ENCODE measurements at places on chromosomes 16 and 17.

DNA sequence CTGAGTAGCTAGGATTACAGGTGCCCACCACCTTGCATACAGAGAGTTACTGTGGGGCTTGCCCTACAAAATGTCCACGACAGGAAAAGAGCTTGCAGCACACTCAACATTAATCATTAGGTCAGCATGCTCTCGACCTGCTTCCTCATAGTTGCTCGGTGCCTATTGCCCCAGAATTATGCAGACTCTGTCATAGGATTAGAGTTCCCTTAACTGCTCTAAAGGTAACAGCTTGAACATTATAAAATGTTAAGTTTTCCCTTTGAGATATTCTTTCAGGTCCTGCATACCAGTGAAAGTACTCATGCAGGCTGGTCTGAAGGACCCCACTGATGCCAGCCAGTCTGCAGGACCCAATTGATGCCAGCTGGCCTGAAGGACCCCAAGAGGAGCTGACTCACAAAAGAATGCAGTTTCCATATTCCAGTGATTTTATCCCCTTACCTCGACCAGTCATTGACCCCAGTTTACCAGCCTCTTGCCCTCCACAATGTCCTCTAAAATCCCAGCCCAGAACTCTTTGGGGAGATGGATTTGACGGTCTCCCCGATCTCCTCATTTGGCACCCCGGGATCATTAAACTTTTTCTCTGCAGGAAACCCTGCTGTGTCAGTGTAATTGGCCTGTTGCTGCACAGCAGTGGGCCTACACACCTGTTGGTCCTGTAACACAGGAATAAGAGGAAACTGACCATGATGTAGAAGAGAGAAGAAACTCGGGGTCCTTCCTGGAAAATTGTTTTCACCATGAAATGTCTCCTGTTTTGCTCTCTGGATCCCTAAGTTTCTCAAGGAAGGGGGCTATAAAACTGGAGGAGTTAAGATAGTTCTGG lies 10.6 kb downstream of the ICAM2 start:
- no peak for DNase-seq

GRCh38 chr16:77759201-77759600 lies 29.2 kb upstream of the VAT1L start:
- no peak for DNase-seq

DNA sequence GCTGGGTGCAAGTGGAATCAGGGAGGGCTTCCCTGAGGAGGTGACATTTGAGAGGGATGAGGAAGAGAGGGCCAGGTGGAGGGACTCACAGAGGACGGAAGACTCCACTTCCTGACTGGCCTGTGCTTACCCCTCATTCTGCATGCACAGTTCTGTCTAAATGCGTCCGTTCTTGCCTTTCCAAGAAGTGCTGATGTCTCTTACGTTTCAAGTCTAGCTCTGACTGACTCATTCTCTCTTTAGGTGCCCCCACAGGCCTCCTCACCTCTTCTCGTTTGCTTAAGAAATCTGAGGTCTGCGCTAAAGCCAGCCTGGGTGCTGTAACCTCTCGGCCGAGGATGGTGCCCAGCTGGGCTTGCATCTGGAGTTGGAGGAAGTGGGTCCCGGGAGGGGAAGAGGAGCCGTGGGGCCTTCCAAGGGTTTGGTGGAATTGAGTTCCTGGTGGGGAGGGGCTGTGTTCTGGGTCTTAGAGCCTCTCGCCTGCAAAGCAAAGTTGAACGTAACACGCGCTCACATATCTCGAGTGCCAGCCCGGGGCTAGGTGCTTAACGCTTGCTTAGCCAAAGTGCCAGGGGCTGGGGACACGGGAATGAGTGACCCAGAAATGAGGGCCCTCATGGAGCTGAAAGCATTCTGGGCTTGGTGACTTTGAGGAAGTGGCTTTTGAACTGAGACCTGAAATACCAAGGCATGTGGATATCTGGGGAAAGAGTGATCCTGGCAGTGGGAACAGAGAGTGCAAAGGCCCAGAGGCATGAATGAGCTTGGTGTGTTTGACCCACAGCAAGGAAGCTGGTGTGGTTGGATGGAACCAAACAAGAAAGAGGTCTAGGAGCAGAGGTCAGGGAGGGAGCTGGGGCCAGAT lies 4.8 kb downstream of the IL4R start:
- DNase-seq = no peak

GRCh38 chr17:78558181-78558850 lies 18.9 kb downstream of the DNAH17 start:
- peak; percentile 71 for DNase-seq

DNA sequence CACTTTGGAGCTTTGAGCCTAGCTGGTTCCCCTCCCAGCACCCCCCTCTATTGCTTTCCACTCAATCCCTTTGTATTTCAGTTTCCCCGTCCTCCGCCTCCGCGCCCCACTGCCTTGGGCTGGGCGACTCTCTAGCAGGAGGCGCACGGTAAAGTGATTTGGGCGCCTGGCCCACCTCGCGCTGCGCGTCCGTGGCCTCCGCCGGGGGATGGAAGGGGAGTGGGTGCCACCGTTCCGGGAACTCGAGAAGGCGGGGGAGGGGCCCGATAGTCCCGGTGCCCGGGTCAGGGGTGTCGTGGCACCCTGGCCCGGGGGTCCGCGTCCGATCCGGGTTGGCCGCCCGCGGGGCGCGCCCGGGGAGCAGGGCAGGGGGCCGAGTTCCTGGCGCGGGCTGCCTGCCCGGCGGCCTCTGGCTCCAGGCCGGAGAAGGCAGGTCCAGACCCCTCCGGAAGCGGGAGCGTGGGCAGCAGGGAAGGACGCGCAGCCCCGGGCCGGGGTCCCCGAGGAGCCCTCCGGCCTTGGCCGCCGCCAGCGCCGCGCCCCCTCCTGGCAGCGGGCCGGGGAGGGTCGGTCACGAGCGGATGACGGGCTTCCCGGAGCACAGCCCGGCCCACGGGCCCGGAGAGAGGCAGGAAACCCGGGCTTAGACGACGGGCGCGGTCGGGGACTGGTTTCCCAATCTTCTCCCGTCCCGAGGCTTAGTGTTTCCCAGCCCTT lies 15.8 kb downstream of the MEOX1 start:
- DNase-seq = no peak

DNA sequence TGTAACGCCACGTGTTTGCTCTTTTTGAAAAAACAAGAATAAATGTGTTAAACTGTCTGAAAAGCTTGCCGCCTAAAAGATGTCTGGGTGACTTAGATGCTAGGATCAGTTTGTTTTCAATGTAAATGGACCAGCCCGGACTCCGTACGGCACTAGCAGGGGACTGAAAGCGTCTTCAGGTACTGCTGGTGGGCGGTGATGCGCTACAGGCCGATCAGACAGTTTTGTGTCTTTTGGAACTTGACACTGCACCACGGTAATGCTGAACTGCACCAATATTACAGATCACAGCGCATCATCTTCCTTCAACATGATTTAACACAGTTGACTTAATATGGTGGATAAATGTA lies 727 bp upstream of the MBTPS1 start:
- DNase-seq = peak; percentile 28

DNA sequence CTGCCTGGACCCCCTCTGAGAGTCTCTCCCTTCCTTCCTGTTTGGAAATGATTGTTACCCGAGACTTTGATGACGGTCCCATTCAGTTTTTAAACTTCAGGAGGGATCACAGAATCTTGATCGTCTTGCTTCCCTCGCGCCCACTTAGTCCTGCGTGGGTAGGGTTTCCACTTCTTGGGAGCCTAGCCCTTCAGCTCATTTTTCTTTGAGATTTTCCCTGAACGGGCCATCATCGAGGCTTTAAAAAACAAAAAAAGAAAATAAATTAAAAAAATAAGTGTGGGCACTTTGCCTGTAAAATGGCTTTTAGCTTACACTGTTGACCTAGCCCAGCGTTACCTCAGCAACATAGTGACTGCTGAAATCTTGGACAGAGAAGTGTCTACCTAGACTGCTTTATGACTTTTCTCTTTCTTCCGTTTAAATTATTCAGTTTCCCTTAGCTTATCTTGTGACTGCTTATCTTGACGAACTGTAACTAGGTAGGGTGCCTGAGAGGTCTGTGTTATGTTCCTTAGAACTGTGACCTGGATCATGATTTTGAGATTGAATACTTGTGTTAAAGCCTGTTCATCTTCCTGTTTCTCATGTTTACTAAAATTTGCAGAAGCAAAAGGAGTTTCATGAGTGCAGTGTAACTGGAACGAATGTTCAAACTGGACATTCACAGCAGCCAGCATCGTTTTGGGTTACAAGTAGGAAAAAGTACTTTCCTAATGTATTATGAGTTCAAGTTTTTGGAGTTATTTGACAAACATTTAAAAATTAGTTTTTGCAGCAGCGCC lies 874 bp downstream of the WWP2 start:
- DNase-seq = peak; percentile 23

DNA sequence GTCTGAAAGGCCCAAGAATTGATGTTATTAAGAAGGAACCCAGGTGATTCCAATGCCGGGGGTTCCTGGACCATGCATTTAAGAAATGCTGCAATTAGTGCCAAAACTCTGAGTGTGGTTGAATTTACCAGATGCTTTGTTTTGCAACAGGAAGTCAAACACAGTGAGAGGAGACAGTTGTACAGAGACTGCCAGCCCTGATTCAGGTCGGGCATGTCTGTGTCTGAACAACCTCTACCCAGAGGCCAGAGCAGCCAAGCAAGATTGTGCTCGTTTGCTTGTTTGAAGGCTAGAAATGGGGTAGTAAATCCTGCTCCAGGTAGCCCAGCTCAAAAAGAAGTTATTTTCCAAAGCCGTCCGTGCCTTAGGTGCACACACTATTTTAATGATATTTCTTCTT lies 412.4 kb upstream of the ERCC4 start:
- DNase-seq = no peak

- no peak for DNase-seq
These were observed 12.0 kb downstream of the SRCAP start for GRCh38 chr16:30710971-30711370.

GRCh38 chr17:8503368-8503767 lies 67.7 kb downstream of the NDEL1 start:
- no peak for DNase-seq

- DNase-seq = peak; percentile 1
These were observed 1241.8 kb upstream of the GOT2 start for GRCh38 chr16:59975953-59976352.

GRCh38 chr17:76182016-76182764 lies 41.1 kb upstream of the FOXJ1 start:
- peak; percentile 96 for DNase-seq

- no peak for DNase-seq
These were observed 7.6 kb downstream of the GPR142 start for GRCh38 chr17:74374858-74375257.

DNA sequence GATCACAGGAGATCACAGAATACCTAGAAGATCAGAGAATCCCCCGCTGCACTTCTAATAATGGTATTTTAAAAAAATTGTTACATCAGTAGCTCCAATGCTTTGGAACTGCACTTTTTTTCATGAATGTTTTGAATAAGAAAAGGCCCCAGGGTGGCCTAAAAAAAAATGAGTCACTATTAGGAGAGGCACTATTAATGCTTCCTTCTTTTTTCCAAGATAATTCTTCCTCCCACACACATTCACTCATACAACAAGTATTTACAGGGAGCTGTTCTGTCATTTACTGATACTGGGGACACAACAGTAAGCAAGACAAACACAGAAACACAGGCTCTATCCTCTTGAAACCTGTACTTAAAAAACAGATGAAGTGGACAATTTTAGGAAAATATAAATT lies 675 bp upstream of the PDZD9 start:
- DNase-seq = no peak

DNA sequence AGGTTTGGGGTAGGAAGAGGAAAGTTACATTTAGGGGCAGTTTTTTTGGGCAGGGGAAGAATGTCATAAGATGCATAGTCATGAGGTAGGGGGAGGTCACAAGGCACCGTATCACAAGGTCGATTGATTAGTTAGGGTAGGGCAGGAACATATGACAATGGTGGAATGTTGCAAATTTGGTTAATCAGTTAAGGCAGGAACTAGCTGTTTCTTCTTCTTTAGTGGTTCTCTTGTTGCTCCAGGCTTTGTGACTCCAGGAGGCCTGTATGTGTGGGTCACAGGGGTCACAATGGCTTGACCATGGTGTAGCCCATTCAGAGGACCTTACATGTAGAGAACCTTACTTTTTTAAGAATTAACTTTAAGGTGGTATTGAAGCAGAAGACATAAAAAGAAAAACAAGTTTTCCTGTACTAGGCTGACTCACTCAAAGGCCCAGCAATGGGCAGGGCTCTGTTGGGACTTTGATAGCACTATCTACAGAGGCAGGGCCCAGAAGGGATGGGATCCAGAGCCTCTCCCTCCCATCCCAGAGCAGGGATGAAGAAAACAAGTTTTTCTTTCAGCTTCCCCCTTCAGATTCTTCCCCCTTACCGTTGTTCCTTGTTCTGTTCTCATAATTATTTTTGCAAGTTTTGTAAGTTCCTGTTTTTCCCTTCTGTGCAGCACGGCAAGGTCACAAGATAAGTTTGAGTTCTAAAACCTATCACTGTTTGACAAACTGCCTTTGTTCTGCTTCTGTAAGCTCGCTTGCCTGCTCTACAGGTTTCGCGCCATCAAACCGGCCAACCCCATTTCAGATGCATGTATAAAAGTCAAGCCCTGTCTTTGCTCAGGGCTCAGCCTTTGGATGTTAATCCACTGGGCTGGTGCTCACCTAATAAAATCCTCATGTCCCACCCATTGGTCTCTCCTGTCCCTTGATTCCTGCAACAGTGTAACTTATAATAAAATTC lies 45.8 kb upstream of the ATF7IP2 start:
- DNase-seq = no peak

DNA sequence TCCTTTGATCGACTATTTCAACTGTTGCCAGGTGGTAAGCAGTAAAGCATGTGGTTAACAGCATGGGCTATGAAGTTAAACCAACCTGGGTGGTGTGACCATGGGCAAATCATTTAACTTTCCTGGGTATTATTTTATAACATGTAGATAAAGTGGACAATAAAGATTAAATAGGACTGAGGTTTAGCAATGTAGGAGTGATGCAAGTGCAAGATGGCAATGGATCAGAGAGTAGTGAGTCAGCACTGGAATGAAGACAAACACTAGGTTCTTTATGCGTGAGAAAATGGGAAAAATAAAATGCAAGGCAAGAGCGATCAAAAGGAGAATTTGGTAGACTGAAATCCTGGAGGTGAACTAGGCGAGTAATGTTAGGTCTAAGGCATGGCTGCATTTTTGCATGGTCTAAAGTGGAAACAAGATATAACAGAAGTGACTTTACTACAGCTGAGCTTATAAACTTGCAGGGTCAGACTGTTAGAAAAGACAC lies 222.4 kb upstream of the AXIN2 start:
- DNase-seq = peak; percentile 16

DNA sequence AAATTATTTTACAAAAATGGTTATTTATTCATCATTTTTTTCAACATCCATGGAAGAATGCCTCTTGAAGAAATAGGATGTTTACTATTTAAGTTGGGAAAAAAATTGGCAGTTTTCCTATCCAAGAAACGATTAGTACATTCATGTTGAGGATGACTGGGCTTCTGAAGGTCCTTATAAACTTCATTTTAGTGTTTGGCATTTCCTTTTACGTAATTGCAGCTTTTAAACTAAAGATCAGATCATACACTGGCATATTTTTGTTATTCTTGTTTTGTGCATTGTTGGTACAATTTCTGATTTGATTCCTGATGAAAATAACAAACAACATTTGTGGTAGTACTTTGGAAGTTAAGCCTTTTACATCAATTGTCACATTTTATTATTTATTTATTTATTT lies 11.5 kb downstream of the KCNJ16 start:
- no peak for DNase-seq

All from A549 (cell line).